ENCODE measurements at places on chromosomes 12 and 14.

GRCh38 chr14:39946807-39947206 lies 514.6 kb upstream of the FBXO33 start:
- no peak for DNase-seq

DNA sequence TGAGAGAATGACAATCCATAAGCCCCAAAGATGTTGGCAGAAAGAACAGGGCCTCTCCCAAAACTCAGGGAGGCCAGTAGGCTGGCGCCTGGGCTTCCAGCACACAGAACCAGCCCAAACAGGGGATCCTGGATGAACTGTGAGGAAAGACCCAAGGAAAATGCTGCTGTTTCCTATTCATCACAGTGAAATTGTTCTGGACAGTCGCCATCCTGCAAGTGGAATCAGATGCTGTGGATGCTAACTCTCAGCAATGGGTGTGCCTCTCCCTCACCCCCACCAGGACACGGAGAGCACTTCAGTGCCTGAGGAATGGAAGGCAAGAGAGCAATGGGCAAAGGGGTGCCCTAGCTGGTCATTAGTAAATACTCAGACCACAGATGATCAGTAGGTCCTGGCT lies 80.8 kb downstream of the ANO2 start:
- no peak for DNase-seq

DNA sequence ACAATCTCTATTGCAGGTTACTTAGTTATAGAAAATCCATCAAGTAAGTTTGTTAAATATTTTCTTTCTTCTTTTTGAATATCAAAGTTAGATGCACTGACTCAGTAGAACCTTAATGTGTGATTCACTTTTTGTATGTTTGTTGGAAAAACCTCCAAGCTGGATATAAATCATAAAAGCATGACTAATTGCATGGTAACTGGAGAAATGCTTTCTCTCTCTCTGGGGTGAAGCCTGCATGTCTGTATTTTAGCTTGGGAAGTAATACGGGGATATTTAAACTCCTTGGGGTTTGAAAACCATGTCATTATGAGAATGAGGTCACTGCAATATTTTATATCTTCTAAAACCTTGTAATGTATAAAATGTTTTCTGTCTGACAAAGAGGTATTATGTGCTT lies 58.6 kb upstream of the MYF6 start:
- no peak for DNase-seq

DNA sequence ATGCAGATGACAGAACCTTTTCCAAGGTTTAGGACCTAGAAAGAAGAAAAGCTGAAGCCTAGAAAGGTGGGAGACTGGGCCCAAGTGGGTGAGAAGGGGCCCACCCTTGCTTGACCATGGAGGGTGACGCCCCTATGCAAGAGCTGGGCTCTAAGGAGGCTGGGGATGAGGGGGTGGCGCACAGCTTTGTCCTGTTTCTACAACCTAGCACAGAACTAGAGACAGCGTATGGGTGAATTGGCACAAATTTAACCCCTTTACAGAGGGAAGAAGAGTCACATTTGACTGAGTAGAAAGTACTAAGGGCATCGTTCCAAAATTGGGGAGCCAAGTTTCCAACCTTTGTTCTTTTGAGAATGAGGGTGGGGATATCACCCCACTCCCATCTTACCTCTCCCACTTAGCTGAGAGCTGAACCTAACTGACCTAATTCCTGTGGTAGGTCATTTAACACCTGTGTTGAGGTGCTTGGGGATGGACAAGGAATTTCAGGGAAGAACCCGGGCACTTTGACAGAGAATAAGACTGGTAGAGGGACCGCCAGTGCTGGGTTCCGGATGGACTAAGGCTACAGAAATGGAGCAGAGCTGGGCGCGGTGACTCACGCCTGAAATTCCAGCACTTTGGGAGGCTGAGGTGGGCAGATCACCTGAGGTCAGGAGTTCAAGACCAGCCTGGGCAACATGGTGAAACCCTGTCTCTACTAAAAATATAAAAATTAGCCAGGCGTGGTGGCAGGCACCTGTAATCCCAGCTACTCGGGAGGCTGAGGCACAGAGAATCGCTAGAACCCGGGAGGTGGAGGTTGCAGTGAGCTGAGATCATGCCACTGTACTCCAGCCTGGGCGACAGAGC lies 5.2 kb downstream of the NFKBIA start:
- DNase-seq, result no peak

DNA sequence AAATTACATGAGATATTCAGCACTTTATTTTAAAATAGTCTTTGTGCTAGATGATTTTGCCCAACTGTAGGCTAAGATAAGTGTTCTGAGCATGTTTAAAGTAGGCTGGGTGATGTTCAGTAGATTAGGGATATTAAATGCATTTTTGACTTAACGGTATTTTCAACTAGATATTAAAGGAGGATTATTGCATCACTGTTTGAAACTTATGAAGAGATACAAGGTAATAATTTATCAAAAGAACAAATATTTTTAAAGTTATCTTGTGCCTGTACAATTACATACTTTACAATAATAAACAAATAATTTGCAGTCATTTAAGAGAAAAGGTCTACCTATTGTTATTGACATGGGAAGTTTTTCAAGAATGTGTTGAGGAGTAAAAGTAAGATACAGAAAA lies 368.6 kb upstream of the DCN start:
- DNase-seq, result no peak
